ENCODE measurements at places on chromosomes 12 and 14.

DNA sequence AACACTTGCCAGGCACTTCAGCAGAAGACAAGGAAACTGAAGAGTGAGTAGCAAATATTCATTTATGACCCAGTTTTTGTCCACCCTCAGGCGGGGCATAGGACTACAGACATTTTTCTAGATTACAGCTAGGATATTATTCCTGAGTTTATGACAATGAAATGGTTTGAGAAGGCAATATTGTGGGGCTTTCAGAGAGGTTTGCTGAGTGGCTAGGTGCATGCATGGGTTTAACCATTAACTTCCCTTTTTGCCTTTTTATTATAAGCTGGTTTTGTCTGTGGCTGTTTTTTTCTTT lies 104.0 kb upstream of the BCAT1 start:
- H3K4me1 ChIP-seq, result no peaks in the 10 kb centered on the region
- H3K27me3 ChIP-seq, result peaks cover 34% of the 10 kb centered on the region
- no peak overlapping the region for H3K27ac ChIP-seq
- no peak for DNase-seq

DNA sequence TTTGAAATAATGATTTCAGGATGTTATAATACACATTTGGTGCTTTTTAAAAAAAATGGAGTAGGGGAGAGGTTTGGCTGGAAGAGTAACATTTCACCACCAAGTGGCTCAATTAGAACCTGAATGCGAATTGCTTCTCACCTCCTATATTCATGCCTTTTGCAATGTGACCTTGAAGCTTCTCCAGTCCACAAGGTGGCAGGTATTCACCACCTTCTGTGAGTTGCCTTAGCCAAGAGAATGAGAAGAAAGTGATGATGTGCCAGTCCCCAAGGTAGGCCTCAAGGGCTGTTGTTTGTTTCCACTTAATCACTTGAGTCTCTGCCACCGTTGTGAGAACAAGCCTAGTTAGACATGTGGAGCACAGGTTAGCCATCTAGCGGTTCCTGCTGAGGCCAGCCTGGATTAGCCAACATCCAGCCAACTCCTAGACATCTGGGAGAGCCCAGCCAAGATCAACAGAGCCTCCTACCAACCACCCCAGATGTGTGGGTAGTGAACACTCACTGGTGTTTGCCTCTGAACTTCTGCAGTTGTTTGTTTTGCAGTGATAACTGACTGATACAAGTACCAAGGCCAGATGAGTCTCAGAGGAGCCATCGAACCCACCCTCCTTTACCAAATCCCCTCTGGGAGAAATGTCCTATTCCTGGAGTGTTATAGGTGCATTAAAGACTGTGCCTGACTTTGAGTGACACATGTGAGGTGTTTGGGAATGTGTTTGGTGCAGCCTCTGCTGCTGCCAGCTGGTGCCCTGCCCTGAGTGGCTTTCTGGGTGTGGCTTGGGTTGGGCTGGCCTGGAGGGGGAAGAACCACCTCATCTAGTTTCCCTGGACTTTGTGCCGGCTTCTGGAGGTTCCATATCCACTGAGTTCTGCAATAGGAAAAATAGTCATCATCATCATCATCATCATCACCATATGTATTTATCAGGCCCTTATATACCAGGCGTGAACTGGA lies 132.5 kb upstream of the RFLNA start:
- H3K36me3 ChIP-seq, result no peaks in the 10 kb centered on the region
- no peak for DNase-seq
- no peaks in the 10 kb centered on the region for H3K27me3 ChIP-seq
- no peak overlapping the region for H3K4me3 ChIP-seq
- no peaks in the 10 kb centered on the region for H3K4me1 ChIP-seq

GRCh38 chr12:130831246-130831645 lies 7.8 kb downstream of the STX2 start:
- H3K27me3 ChIP-seq, result no peaks in the 10 kb centered on the region
- no peak for DNase-seq
- H3K36me3 ChIP-seq, result no peaks in the 10 kb centered on the region
- H3K4me3 ChIP-seq, result no peak overlapping the region
- peaks cover 16% of the 10 kb centered on the region for H3K4me1 ChIP-seq
- no peak overlapping the region for H3K27ac ChIP-seq

GRCh38 chr12:15253990-15254389 lies 32.8 kb upstream of the RERG start:
- H3K4me1 ChIP-seq, result no peaks in the 10 kb centered on the region
- no peak overlapping the region for H3K27ac ChIP-seq
- peaks cover 21% of the 10 kb centered on the region for H3K27me3 ChIP-seq
- no peak overlapping the region for H3K4me3 ChIP-seq

Data from GM23248 (cell line).